ENCODE measurements at places on chromosomes 5 and 9.

DNA sequence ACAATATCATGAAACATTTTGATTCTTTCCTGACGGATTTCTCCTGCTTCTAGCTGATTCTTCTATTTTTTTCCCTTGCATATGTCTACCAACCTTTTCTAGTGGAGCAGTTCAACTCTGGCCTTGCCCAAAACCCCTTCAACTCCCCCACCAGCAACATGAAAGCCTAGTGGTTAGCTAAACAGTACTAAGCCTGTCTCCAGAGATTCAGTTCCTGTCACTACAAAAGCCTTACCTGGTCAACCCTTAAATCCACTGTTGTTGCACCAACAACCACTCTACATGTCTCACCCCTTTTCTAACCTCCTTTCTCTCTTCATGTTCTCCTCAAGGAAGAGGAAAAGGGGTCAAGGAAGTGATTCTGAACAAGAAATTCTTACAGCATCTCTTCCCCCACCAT, 74.8 kb upstream of the PIK3R1 start:
- DNase-seq, result no peak

DNA sequence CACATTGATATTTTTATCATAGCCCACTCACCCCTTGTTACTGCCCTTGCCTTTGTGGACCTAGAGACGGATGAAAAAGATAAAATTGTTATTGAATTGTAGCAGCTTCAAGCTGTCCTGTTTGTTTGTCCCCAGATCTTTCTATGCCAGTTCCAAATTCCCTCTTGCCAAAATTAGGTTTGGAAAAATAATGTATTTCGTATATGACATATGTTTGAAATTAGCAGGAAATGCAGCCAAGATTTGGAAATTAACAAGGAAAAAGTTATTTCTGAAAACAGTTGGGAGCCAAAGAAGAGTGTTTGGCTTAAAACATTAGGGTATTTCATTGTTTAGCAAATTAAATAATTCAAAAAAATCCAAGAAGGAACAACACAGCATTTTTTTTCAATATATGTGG, 33.5 kb downstream of the SPATA31D1 start:
- no peak for DNase-seq

DNA sequence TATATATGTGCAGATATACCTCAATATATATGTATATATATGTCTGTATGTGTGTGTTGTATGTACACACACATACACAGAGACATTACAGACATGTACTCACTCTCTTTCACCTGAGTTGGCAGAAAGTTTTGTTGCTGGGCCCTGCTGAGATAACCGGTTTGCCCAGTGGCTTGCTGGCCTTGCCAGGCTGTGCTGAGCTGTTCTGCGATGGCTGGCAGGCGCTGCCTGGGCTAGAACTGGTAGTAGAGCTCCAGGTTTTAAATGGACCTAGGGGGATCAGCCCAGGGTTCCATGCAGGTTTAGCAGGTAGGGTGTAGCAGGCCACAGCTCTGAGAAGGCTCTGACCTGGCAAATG, 394.3 kb downstream of the GADD45G start:
- no peak for DNase-seq

DNA sequence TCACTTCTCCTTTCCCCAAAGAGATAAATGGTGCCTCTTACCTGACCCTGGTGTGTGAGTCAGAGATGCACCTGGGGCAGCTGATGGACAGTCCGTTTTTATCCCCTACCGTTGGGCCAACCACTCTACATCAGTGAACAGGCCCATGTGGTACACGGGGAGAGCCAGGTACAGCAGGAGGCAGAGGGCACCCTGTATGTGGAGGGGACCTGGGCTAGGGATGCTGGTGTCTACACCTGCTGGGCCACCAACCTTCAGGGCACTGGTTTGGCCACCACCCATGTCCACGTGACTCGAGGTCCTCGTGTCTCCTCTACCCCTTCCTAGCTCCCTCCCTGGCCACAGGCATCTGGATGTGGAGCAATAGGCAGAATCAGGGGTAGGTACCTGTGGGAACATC, 22.7 kb upstream of the ANXA6 start:
- DNase-seq, result no peak

DNA sequence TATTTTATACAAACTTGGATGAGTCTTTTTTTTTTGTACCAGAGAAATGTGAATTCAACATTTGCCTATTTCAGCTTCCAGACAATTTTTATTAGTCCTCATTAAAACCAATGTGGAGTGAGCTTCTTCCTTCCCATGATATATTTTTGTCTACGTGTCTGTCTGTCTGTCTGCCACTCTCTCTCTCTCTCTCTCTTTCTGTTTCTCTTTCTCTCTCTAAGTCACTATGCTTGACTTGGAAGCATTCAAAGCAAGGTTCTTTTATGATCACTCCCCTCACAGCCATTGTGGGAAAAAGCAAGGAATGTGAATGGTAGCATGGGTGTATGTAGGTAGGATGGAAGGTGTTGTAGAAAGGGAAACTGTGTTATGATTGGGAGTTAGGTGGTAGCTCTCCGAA, 80.2 kb downstream of the SNCAIP start:
- DNase-seq, result no peak

GRCh38 chr5:148418511-148418910, 34.8 kb downstream of the FBXO38 start:
- no peak for DNase-seq

GRCh38 chr5:57501414-57502201, 19.0 kb upstream of the ACTBL2 start:
- no peak for DNase-seq

- DNase-seq, result no peak
Observed at GRCh38 chr9:134172198-134173126, 8.1 kb upstream of the RNU6ATAC start.

DNA sequence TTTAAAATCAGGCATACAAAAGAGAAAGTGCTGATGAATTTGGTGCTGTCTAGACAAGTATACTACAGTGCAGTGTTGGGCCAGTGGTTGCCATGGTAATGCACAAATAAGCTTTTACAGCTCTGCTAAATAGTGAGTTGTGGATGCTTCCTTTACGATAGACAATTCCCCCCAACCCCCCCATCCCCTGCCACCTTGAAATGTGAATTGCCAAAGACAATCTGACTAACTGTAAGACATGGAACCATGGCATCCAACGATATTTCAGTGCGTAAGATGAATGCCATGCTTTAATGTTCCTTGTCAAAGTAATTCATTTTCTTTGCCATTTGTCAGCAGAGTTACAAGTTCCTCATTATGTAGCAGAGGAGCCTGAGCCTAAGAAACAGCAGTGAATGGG, 91.5 kb upstream of the NREP start:
- no peak for DNase-seq

GRCh38 chr5:14574891-14575508, 6.6 kb upstream of the OTULINL start:
- DNase-seq, result no peak

DNA sequence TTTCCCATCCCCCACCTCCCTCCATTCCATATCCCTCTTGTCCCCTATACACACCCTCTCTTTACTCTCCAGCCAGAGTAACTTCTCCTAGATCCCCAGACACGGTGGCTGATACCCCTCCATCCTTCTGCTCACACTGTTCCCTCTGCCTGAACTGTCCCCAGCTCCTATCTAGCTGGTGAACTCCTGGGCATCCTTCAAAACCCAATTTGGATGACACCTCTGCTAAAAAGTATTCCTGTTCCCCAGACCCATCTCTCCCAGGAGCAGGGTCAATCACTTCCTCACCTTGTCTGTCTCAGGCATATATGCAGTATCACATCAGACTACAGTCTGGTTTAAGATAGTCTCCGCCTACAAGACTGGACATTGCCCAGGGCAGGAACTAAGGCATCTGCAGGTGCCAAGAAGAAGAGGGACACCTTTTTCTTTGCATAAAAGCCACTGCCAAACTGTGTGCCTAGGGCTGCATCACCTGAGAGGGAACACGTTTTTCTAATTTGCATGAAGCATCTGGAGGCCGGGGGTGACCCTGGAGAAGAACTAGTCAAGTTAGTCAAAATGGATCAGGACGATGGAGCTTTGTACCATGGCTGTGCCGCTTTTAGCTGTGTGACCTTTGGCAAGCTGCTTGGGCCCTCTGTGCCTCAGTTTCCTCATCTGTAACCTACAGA, 27.1 kb downstream of the NR5A1 start:
- no peak for DNase-seq

- DNase-seq, result no peak
Observed at GRCh38 chr5:74183041-74183440, 457.5 kb downstream of the ENC1 start.

DNA sequence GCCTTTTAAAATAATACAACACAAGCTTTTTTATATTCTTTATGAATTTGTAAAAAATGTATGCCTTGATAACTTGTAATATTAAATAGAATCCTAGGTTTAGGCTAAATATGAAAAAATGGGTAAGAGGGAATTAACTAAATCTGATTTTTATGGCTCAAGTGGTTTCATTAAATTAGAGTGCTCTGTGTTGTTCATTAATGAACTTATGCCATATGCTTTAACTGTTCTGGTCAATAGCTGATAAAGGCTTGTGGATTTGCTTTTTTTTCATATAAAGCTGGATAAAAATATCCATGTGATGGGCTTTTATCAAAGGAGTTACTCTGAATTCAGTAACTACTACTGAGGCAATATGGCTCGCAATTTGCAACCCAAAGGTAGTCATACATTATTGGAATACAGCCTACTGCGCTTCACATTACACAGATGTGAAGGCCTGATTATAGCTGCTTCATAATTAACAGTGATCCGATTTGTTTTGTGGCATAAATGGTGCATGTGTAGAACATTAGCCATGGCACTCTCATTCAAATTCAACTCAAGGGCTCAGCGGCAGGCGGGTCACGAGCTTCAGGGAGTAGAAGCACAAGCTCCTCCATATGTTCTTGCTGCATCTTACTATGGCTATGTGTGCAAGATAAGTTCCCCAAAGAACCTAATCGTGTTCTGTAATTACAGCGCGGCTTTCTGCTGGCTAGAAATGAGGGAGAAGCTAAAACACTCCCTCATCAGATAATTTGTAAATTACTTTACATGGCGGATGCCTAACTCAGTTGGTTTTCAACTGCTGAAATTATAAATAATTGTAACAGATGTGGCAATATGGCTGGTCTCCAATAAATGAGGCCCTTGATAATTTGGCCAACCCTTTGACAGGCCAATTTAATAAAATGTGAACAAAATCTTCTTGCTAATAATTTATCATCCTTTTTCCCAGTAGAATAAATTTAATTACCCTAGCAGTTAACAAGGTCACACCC, 188.3 kb downstream of the CNTLN start:
- DNase-seq, result no peak

DNA sequence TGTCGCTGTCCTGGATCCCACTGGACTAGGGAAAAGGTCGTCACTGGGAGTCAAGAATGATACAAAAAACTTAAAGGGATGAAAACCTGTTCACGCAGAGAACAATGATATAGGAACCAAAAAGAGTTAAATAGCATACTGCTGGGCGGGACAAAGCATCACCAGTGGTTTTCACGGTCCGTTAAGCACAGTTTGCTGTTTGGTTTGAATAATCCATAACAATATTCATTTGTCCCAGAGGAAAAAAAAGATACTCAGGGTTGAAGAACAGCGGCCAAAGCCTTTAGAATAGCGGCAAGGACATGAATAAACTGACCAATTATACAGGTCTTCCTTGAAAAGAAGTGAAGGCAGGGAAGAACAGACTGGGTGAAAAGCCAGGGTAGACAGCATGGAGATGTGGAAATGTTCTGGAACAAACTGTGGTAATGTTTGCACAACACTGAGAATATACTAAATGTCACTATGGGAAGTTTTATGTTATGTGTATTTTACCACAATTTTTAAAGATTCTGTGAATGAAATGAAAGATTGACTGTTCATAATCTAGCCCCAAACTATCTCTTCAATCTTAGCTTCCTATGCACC, 60.8 kb downstream of the MTMR12 start:
- DNase-seq, result no peak

- no peak for DNase-seq
Observed at GRCh38 chr9:100100146-100100667, 1.2 kb downstream of the INVS start.

Measured in activated effector memory CD4-positive, alpha-beta T cell treated with Interleukin-2 at 50 U/mL for 16 hours (primary cell).